ENCODE measurements at places on chromosomes 4 and X.
A peak's percentile ranks its signal among the peaks of the same experiment; 100 is the strongest.

GRCh38 chrX:149504226-149504914 is 736 bp downstream of the IDS start:
- no peaks in the 10 kb centered on the region for H3K27me3 ChIP-seq
- no peak for DNase-seq
- peaks cover 4% of the 10 kb centered on the region for H3K36me3 ChIP-seq
- peak overlapping the region; percentile 95 for H3K27ac ChIP-seq

- no peak for DNase-seq
- no peaks in the 10 kb centered on the region for H3K36me3 ChIP-seq
- no peak overlapping the region for H3K27ac ChIP-seq
- H3K27me3 ChIP-seq, result no peaks in the 10 kb centered on the region
These were observed 100.9 kb upstream of the WDFY3 start for GRCh38 chr4:85067342-85067741.

- H3K36me3 ChIP-seq, result no peaks in the 10 kb centered on the region
- H3K27me3 ChIP-seq, result no peaks in the 10 kb centered on the region
- no peak overlapping the region for H3K27ac ChIP-seq
- no peak overlapping the region for H3K4me3 ChIP-seq
These were observed 252.5 kb downstream of the COL25A1 start for GRCh38 chr4:109049926-109050325.

- no peaks in the 10 kb centered on the region for H3K27me3 ChIP-seq
- H3K27ac ChIP-seq, result no peak overlapping the region
- no peak overlapping the region for H3K4me3 ChIP-seq
- H3K36me3 ChIP-seq, result no peaks in the 10 kb centered on the region
- no peak for DNase-seq
- no peaks in the 10 kb centered on the region for H3K4me1 ChIP-seq
These were observed 368.6 kb downstream of the HNRNPD start for GRCh38 chr4:82005158-82005557.

DNA sequence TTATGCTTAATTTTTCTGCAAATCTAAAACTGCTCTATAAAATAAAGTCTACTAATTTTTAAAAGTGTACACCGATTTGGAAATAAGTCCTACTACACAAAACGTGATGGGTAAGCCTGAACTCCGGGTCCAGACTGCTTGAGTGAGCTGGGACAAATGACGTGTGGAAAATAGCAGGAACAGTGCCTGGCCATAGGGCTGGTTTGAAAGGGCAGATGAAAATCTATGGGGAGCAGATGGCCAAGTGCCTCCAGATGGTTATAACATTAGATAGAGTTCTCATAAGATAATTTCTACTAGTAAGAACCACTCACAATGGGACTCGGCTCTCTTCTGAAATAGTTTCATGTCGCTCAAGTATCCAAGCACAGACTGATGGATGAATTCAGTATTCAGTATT is 52.5 kb downstream of the F11 start:
- no peak for DNase-seq
- H3K4me1 ChIP-seq, result no peaks in the 10 kb centered on the region
- peaks cover 15% of the 10 kb centered on the region for H3K27me3 ChIP-seq
- H3K36me3 ChIP-seq, result no peaks in the 10 kb centered on the region
- H3K27ac ChIP-seq, result no peak overlapping the region
- H3K4me3 ChIP-seq, result no peak overlapping the region

DNA sequence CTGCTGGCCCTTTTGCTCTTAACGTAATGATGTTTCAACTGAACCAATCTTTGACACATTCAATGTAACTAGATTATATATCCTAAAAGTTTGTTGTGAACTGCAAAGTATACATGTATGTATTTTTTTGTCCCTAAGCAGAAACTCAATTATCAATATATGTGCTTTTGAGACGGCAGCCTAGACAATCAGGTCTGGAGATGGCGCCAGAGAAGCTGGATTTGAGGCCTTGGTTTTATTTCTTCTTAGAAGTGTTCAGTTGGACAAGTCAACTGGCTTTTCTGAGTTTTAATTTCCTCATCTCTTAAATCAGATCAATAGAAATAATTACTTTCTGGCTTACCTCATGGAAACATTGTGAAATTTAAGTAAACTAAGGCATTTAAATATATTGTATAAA is 62.5 kb downstream of the DCAF8L1 start:
- no peaks in the 10 kb centered on the region for H3K4me1 ChIP-seq
- H3K36me3 ChIP-seq, result no peaks in the 10 kb centered on the region
- no peaks in the 10 kb centered on the region for H3K27me3 ChIP-seq
- H3K4me3 ChIP-seq, result no peak overlapping the region
- DNase-seq, result no peak

DNA sequence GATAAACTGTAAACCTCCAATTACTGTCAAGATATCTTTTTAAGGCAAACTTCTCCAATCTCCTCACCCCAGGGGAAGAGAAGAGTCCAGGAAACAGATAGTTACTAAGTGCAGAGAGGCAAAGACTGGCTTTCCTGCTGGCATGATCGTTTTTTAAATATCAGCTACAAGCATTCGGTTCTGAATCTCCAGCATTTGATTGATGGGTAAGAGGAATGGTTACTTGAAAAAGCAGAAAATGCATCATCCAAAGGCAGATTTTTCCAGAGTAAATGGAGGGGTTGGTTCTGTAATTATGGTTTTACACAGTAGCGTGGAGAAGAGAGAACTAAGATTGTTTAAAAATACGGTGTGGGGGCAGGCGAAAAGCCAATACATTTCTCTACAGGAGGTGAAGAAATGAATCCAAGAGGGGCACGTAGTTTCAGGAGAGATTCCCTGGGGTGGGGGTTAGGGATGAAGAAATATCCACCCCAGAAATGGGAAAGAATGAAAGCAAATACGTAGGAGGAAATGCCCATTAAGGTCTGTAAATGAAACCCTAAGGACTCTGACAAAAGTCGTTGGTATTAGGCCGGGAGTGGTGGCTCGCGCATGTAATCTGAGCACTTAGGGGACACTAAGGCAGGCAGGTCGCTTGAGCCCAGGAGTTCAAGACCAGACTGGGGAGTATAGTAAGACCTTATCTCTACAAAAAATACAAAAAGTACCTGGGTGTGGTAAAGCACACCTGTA is 248.3 kb downstream of the DHRSX start:
- H3K27me3 ChIP-seq, result no peaks in the 10 kb centered on the region
- no peaks in the 10 kb centered on the region for H3K36me3 ChIP-seq
- H3K27ac ChIP-seq, result no peak overlapping the region
- DNase-seq, result no peak

DNA sequence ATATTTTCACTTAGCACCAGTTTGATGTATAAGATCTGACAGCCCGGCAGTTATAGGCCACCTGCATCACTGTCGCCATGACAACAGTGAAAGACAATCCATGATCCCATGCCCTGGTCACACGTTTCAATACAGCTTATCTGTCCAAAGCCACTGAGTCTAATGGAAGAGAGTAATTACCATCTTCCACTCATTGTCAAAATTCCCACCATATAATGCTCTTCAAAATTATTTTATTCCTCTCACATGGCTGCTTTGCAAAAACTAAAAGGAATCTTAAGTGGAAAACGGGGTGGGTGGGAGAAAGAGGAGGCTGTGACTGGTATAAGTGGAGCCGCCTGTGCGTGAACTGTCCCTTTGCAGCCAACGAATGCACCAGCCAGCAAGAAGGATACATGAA is 44.2 kb downstream of the MAML3 start:
- no peak for DNase-seq
- no peak overlapping the region for H3K27ac ChIP-seq
- H3K4me3 ChIP-seq, result no peak overlapping the region
- H3K4me1 ChIP-seq, result no peaks in the 10 kb centered on the region
- no peaks in the 10 kb centered on the region for H3K36me3 ChIP-seq

DNA sequence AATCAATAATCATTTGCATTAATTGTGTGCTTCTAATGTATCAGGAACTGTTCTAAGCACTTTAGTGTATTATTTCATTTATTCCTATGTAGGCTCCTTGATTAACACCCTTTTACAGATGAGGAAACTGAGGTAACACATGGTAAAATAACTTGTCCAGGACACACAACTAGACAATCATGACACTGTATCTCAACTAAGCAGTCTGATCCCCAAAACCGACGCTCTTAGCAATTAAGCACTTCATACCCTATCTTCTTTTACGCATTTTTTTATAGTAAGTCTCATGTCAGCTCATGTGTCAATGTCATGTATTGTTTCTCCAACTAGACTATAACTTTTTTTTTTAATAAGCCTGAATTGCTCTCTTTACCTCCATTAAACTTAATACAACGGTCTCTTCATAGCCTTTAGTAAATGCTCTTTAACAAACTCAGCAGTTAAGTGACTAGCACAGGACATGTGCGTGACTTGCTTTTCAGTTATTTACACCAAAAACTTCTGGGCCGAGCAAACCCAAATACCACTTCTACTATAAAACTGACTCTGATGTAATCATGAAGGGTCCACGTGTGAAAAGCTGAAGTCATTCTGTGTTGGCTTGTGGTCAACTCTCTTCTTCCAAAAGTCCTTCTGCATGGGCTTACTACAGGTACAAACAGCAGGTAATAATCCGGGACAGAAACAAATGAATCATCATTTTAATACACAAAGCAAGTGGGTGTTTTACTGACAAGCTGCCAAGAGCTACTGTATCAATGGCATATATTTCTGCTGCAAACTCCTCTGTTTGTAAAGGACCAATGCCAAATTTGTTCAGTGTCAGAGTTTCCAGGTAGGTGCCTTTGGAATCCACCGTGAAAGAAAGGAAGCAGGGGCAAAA is 7.9 kb upstream of the AMBN start:
- H3K4me3 ChIP-seq, result no peak overlapping the region
- no peaks in the 10 kb centered on the region for H3K36me3 ChIP-seq
- H3K4me1 ChIP-seq, result no peaks in the 10 kb centered on the region
- DNase-seq, result no peak
- no peaks in the 10 kb centered on the region for H3K27me3 ChIP-seq

GRCh38 chr4:7043284-7044136 is at the start of gene TADA2B:
TSS of gene TADA2B (plus strand) at chr4:7043372. CDS start at chr4:7043580, 208 bp downstream.
- H3K27me3 ChIP-seq, result no peaks in the 10 kb centered on the region
- H3K4me1 ChIP-seq, result no peaks in the 10 kb centered on the region
- no peak for DNase-seq
- H3K36me3 ChIP-seq, result no peaks in the 10 kb centered on the region

DNA sequence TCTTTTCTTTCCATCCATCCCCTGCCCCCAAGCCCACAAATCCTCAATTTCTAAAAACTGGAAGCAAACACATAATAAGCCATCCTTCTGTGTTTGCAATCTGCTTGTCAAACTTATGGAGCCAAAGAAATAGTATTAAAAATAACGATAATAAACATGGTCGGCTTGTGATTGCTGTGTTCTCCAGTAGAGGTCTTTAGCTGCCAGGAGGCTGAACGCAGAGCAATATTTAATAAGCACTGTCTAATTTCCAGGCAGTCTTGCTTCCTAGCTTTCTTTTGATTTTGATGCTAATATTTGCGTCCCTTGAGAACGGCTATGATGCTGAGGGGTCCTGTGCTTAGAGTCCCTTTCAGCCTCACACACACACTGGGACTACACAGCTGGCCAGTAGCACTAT is 3.2 kb upstream of the HELT start:
- no peak overlapping the region for H3K27ac ChIP-seq
- H3K4me3 ChIP-seq, result no peak overlapping the region
- peaks cover 32% of the 10 kb centered on the region for H3K4me1 ChIP-seq
- no peaks in the 10 kb centered on the region for H3K27me3 ChIP-seq
- H3K36me3 ChIP-seq, result no peaks in the 10 kb centered on the region

GRCh38 chr4:109690690-109691410 is 12.4 kb downstream of the CASP6 start:
- peaks cover 67% of the 10 kb centered on the region for H3K36me3 ChIP-seq
- no peak for DNase-seq
- no peaks in the 10 kb centered on the region for H3K4me1 ChIP-seq
- H3K27me3 ChIP-seq, result no peaks in the 10 kb centered on the region

All from tibial artery (tissue), 4 donors.